NCI-H187 treated with DMSO at 0.1 percent for 48 hours (cell line): ENCODE measurements at places on chromosomes 6 and 20.

- no peak for DNase-seq
Measured at GRCh38 chr20:37669062-37669772, 24.6 kb upstream of the CTNNBL1 start.

DNA sequence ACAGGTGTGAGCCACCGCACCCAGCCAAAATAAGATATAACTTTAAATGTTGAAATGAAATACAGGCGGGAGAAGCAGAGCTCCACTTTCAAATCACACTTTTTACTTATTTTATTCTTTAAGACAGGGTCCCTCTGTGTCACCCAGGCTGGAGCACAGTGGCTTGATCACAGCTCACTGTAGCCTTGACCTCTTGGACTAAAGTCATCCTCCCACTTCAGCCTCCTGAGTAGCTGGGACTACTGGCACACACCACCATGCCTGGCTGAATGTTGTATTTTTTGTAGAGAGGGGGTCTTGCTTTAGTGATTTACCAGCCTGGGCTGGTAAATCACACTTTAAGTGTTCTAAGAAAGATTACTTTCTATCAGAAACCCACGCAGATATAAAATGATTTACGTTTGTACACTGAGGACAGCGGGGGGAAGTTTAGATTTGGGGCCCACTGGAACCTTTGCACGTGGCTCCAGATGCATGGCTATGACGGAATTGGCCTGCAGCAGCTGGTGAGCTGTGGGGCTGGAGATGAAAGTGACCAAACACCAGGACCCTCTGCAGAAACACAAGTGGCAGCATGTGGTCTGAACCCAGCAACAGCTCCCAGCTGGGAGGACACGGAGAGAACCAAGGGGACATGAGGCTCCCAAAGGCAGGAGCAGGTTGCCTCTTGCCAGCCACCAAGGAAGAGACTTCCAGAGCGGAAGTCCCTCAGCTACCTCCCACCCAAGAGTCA, 26.4 kb upstream of the TLDC2 start:
- DNase-seq = no peak

DNA sequence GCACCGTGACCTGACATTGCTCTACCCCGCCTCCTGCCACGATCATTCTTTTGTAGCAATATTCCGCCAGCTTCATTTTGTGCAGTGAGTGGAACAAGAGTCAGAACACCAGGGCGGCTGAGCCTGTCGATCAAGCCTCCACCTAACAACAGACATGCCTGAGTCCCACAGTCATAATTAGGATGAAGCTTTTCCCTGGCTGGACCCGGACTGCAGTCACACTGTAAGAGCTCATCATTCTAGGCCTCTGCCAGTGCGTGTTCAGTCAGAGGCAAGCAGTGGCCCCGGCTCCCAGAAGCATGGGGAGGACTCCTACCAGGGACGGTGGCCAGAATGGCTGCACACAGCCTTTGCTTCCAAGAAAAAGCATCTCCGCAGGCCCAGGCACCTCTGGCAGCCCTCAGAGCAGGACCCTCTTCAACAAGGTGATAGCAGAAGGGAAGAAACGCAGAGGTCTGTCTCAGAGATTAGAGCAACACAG, 23.2 kb upstream of the UNC93A start:
- DNase-seq = no peak

DNA sequence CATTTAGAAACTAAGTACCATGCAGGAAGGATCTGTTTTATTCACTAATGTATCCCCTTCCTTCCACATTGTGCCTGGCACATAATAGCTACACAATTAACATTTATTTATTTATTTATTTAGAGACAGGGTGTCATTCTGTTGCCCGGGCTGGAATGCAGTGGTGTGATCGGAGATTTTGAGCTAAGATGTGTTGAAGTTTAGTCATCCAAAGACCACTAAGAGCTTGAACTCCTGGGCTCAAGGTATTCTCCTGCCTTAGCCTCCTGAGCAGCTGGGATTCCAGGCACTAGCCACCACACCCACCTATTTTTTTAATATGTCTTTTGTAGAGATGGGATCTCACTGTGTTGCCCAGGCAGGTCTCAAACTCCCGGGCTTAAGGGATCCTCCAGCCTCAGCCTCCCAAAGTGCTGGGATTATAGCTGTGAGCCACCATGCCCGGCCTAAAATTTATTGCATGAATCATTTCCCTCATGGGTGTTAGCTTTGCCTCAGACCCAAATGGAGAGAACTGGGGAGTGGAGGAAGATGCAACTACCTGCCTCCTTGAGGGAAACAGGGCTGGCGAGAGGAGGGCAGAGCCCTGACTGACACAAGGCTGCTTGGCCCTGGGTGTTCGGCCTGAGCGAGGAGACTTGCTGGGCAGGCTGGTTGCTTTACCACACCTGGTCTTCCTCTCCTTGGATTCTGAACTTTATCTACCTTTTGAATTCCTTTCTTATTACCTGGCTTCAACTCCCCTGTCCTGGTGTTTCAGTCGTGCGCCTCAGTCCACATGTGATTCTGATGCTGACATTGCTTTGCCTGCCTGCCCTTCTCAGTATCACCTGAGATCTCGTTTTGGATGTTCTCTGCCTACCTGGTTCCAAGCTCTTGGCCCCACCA, 1.7 kb upstream of the DYNLT1 start:
- DNase-seq = no peak

DNA sequence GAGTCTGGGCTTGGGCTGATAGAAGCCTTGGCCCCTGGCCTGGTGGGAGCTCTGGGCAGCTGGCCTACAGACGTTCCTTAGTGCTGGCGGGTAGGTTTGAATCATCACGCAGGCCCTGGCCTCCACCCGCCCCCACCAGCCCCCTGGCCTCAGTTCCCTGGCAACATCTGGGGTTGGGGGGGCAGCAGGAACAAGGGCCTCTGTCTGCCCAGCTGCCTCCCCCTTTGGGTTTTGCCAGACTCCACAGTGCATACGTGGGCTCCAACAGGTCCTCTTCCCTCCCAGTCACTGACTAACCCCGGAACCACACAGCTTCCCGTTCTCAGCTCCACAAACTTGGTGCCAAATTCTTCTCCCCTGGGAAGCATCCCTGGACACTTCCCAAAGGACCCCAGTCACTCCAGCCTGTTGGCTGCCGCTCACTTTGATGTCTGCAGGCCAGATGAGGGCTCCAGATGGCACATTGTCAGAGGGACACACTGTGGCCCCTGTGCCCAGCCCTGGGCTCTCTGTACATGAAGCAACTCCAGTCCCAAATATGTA, 957 bp upstream of the VEGFA start:
- no peak for DNase-seq

- DNase-seq = no peak
Measured at GRCh38 chr20:58140787-58141425, 87.5 kb downstream of the ANKRD60 start.

- DNase-seq = no peak
Measured at GRCh38 chr20:37359331-37359730, 13.4 kb downstream of the SRC start.

- DNase-seq = no peak
Measured at GRCh38 chr20:46551522-46552381, 1.3 kb upstream of the OCSTAMP start.
